ENCODE measurements at places on chromosomes 12 and 14.

GRCh38 chr12:55060470-55060869 is 40.7 kb downstream of the NEUROD4 start:
- no peak for DNase-seq

DNA sequence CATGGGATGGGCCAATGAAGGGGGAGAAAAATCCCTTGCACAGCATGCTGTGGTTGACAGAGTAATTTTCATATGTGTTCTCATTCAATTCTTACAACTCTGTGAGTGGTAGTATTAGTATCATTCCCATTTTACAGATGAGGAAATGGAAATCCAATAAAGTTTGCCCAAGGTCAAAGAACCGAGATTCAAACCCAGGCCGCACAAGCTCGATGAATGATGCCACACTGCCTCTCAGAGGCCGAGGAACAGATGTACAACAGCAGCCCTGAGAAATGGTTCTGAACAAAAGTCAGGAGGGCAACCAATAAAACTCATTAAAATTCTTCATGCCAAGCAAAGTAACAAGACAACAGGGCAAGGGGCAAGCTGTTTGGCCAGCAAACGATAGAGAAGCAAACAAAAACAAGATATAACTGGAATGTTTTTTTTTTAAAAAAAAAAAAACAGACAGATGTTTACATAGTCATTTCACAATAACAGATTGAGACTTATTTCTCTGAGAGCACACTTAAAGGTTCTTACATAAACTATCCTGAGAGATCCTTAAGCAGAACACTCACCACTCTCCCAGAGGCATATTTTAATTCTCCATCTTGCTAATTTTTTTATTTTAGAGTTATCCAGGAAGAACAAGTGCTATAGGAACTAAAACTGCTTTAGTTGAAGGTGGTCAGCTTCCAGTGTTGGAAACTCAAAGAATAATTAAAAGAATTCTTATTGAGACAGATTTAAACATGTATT is 85.8 kb downstream of the EXOC5 start:
- no peak for DNase-seq

DNA sequence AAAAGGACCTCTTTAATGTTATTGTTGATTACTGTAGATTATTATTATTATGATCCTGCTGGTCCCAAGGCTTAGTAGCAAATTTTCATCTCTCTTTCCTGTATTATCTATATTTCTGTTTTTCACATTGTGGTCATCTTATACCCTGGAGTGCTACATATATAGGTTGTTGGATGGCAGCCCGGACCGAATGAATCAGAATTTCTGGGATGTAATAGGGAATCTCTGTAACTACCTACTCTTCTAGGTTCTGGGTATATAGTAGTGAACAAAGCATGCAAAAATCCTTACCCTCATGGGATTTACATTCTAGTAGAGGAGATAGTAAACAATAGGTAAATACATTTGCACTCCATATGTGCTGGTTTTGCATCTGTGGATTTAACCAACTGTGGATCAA is 31.4 kb downstream of the NUBPL start:
- no peak for DNase-seq

- no peak for DNase-seq
Observed at GRCh38 chr14:67140556-67140955, 48.7 kb upstream of the GARIN2 start.

GRCh38 chr14:50095895-50096294 is 20.5 kb downstream of the VCPKMT start:
- DNase-seq = no peak

DNA sequence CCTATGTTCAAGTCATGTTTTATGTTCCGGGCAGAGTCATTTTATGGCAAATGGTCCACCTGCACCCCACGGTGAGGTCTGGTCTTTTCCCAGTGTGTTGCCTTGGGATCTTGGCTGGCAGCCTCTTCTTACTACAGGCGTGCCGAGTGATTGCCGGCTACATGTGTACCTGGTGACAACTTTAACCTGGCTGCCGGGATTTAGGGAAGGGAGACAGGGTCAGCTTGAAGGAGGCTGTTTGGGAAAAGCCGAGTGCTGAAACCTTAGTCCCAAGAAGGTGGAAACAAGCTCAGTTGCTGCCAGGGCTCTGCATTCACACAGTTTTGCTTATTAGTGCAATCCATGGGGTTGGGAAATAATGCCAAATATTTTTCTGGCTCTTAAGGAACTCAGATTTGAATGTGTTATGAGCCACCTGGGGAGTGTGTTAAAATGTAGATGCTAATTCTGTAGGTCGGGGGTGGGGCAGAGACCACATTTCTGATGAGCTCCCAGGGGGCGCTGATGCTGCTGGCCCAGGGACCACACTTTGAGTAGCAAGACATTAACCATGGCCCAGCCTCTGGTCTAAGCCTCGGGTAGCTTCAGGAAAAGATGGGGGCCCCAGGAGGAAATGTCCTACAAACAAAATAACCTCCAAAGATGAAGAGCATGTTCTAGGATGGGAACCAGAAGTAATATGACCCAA is 179.6 kb downstream of the TBX5 start:
- DNase-seq = no peak

- DNase-seq = no peak
Observed at GRCh38 chr12:82426081-82426480, 67.8 kb downstream of the METTL25 start.

GRCh38 chr14:60238955-60239354 is 10.1 kb upstream of the PPM1A start:
- DNase-seq = no peak

DNA sequence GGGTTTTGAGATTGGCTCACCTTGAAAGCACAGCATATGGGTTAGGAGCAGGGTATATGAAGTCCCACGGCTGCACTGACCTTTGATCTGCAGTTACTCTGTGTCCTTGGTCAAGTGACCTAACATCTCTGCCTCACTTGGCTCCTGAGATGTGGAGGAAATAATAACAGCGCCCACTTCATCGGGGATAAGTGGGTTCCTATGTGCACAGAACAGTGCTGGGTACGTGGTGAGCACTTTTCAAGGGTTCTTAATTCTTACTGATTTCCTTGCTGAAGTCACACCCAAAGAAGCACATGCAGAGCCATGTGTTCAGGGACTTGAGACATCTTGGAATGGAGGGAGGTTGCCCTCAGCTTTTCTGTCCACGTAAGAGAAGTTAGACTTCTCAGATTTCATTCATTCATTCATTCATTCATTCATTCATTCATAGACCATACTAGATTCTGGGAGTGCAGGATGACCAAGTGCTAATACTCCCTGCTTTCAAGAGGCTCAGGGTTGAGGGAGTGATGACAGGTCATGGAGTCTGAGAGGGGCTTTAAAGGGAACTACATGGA is 39.4 kb downstream of the ADGRD1 start:
- DNase-seq = no peak

- DNase-seq = no peak
Observed at GRCh38 chr12:52318241-52318990, 2.8 kb downstream of the KRT83 start.
